ENCODE measurements at places on chromosomes 11 and 22.

- no peak for DNase-seq
These were observed 25.1 kb downstream of the RGL4 start for GRCh38 chr22:23715806-23716375.

- no peak for DNase-seq
These were observed 23.3 kb downstream of the ELF5 start for GRCh38 chr11:34490304-34490703.

DNA sequence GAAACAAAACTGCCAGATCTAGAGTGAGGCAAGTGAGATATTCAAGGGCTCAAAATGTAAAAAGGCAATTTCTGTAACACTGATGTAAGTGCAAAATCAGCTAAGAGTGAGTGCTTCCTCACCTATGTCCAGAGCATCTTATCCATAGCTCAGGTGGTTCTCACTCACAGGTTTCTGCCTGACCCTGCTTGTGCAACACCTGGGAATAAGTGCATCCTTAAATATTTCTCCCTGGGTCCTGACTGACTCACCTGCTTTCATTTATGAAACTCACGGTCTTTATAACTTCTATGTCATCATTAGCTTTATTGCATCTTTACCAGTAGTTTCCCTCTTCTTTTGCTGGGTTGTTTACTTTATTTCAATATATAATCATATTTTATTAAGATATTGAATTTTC lies 260.6 kb downstream of the CNTN5 start:
- DNase-seq = no peak

- peak; percentile 65 for DNase-seq
These were observed 25.9 kb upstream of the HTATIP2 start for GRCh38 chr11:20337526-20338154.

GRCh38 chr11:124745835-124746620 lies 6.0 kb downstream of the VSIG2 start:
- no peak for DNase-seq

DNA sequence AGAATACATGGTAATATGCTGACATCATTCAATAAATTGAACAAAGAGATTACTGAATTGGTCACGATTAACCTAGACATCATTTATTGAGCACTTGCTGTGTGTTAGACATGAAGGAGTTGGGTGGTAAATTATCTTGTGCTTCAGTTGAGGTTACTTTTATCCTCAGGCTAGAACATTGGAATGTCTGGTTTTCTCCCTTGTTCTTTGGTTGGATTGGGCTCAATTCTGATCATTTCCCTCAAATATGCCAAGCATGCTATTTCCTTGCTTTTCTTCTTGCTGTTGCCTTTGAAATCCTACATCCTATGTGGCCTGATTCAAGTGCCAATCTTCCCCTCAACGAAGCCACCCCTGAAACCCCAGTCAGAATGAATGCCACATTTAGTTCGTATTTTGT lies 65.8 kb downstream of the DEUP1 start:
- DNase-seq = no peak

DNA sequence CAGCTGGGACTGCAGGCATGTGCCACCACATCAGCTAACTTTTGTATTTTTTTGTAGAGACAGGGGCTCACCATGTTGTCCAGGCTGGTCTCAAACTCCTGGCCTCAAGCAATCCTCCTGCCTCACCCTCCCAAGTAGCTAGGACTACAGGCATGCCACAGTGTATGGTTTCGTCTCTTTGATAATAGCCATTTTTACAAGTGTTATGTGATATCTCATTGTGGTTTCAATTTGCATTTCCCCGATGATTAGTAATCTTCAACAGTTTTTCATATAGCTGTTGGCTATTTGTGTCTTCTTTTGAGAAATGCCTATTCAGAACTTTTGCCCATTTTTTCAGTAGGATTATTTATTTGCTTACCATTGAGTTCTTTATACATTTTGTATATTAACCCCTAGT lies 9.0 kb upstream of the MTMR3 start:
- no peak for DNase-seq

DNA sequence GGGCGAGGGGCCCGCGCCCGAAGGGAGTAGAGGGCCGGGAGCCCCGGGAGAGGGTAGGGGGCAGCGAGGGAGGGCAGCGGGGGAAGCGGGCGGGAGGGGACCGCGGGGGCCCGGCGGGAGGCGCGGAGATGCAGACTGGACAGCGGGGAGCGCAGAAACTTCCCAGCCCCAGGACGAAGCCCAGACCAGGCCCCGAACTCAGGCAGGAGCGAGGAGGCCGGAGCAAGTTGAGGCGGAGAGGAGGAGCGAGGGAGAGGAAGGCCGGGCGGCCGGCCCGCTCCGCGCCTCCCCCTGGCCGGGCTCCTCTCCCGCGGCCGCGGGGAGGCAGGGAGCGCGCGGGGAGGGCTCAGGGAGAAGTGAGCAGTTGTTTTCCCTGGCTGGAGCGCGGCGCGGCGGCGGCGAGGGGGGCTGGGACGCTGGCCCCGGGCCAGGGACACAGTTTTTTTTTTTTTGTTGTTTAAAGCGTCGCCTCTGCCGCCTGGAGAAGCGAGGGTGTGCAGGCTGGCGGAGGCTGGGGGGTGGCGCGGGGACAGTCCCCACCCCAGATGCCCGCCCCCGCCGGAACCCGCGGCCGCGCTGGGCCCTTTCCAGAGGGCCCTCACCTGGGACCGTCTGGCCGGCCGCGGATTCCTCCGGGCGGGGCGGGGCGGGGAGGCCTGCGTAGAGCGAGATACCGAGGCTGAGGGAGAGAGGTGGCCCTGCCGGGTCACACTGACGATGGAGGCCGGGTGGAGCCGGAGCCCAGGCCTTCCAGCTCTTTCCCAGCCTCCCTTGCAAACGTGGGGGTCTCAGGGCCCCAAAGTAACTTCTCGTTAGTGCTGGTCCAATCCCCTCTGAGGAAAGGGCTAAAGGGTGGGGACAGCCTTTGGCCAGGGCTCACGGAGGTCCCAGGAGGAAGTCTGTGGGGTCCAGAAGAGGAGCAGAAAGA lies at the start of gene LTBP3:
Gene LTBP3, minus strand, starts transcription at position 358 of the 928 bp plus-strand sequence. CDS start 400 bp downstream, outside the sequence.
- peak; percentile 73 for DNase-seq

DNA sequence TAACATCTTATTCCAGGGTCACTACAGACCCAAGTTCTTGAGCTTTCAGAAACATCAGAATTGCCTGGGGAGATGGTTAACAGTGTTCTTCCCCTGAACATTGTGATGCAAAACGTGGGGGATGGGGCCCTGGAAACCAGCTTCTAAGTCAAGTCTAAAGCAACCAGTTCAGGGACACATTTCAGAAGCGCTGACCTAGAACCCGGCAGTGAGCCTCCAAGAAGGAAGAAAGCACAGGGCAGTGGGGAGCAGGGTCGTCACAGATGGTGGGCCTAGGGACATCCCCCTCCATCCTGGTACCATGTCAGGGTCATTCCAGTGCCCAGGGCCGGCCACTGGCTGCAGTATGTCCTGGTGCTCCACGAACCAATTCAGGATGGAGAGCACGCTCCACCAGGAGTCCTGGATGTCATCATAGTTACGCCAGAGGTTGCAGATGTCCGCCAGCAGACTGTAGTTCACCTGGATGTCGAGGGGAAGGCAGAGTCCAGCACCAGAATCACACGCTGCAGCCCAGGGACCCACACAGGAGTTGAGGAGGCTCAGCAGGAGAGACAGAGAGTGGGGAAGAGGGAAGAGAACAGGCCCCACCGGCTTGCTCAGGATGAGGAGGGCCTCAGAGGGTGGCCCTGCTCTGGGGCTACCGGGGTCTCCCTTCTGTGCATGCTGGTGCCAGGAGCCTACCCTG lies 5.0 kb downstream of the NAGA start:
- DNase-seq = no peak

DNA sequence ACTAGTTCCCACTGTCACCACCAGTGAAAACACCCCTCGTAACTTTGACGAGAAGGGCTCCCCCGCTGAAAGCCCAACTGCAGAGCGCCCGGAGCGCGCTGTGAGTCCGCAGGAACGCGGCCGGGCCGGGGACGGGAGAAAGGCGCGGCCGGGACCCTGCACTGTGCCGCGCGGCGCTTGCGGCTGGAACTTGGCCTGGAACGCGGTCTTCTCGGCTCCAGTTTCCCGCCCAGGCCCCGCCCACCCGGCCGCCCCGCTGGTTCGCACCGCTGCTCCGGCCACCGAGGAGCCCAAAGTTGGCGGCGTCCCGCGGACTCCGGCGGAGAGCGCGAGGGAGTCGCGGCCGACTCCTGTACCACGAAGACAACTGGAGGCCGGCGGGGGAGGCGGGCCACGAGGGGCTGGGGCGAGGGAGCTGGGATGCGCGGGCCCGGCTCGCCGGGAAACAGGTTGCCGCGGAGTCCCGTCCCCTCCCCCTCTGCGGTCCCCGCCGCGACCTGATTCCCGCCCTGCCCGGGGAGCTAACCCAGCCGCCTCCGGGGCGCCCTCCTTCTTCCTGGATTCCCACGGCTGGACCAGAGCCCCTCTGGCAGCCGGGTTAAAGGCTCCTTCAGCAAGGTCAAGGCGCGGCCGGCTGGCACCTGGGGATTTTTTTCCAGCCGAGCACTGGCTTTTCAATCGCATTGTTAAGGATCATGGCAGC lies 3.4 kb downstream of the TENM4 start:
- peak; percentile 31 for DNase-seq

DNA sequence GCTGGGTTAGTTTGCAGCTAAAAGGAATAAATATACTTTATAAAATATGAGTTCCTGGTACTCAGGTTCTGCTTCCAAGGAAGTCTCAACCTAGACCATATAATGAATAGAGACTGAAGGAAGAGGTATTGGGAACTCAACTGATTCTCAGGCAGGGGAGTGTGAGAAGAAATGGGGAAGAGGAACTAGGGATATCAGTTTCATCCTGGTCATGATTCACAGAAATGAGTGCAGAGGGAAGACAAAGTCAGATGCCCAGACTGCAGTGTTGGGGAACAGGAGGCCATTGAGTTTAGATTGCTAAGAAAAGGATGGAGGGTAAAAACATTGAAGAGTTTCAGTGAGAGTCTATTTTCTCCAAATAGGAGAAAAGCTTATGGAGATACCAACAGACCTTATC lies 28.8 kb downstream of the PLAAT5 start:
- no peak for DNase-seq

GRCh38 chr22:49531368-49531791 lies 296.3 kb downstream of the BRD1 start:
- no peak for DNase-seq

- no peak for DNase-seq
These were observed 31.4 kb downstream of the LIMK2 start for GRCh38 chr22:31243339-31244045.

- DNase-seq = no peak
These were observed 90.8 kb downstream of the LUZP2 start for GRCh38 chr11:24587635-24588034.

GRCh38 chr22:29821291-29822016 lies 16.6 kb downstream of the ASCC2 start:
- peak; percentile 11 for DNase-seq

DNA sequence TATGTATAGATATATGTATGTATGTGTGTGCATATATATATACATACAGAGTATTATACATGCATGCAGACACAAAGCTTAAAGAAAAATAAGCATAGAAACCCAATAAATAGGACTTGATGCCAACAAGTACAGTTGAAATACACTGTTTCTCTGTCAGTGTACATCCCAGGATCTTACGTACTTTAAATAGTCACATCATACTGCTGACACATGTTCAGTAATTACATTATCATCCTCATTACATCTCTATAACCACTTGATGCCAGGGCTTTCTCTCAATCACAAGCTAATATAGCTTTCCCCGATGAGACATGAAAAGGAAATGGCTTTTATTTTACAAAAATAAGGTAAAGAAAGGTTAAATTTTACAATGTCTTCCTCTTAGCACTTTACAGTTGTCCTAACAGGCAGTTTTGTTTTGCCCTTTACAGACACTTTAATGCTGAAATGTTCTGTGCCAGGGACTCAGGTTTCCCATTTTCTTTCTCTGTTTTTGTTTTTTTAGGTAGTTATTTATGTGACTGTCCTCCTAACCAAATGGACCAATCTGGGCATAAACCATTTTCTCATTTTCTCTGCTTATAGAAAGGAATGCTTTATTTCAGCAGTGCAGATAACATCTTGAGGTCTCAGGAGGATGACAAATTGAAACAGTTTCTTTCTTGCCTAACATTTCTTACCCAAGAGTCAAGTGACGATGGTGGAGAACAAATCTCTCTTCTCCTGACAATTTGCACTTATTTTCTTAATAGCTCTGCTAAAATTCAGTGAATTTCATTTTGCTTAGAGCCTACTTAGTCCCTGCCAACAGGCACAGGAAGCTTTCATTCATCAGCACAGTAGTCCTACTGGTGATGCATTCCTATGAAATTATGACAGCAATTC lies 350.2 kb downstream of the TTC28 start:
- DNase-seq = no peak

- no peak for DNase-seq
These were observed 203.9 kb upstream of the BLID start for GRCh38 chr11:122319691-122320620.

DNA sequence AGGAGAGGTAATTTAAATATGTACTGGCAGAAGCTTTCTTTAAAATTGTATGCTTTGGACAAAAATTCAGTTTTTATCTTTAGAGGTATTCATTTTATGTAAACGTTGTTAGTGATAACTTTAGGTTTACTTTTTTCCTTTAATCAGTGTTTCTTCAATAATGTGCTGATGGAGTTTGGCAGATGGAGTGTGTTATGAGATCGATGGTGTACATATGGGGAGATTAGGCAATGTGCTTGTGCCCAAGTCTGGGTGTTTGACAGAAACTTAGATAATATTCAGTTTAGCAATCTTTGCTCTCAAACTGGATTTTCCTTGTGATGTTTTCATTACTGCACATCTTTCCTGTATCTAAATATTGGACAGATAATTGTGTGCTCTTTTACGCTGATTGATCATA lies 425.4 kb downstream of the JRKL start:
- no peak for DNase-seq

- peak; percentile 18 for DNase-seq
These were observed 69.7 kb upstream of the GALNT18 start for GRCh38 chr11:11691296-11692151.

DNA sequence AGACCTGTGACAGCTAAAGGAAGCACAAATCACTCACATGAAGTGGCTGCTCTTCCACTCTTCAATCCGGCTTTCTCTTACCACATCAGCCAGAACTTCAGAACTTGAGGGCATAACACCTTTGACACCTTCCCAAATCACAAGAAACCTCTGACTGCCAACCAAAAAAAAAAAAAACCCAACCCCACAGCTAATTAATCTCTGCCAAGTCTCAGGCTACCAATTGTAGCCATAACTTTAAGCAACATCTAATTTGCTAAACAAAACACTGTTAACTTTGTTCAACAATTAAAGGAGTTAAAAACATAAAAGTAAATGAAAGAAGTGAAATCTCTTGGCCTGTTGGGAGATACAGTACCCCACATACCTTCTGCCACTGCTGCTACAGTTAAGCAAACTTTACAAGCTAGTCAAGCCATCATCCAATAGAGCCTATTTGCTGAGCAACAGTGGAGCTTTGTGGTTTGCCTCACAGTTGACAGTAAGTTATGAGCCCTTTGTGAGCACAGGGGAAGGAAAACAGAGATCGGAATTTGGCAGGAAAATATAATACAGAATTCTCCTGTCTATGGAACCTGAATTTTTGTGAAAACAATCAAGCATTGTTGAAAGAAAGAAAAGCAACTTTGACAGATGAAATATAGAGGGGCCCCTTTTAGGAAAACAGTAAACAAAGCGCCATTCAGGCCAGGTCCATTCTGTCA lies at the start of gene SOX6:
Gene SOX6, minus strand, starts transcription at position 490 of the 704 bp plus-strand sequence. CDS start 15,298 bp downstream, outside the sequence.
- DNase-seq = peak; percentile 74

GRCh38 chr11:1508491-1508891 lies 21.9 kb upstream of the MOB2 start:
- no peak for DNase-seq

- no peak for DNase-seq
These were observed 27.0 kb downstream of the P4HA3 start for GRCh38 chr11:74284466-74284865.

GRCh38 chr11:76635991-76636738 lies 34.4 kb downstream of the LRRC32 start:
- no peak for DNase-seq

GRCh38 chr22:20776624-20777405 lies 2.9 kb downstream of the SERPIND1 start:
- DNase-seq = no peak

GRCh38 chr11:120021978-120022377 lies 115.9 kb downstream of the TRIM29 start:
- no peak for DNase-seq
